H54 (cell line): ENCODE measurements at places on chromosomes 3 and 15.

GRCh38 chr3:29345516-29346300 is 64.8 kb downstream of the RBMS3 start:
- DNase-seq: no peak

GRCh38 chr3:60313231-60313798 is 937.9 kb downstream of the FHIT start:
- DNase-seq: no peak

DNA sequence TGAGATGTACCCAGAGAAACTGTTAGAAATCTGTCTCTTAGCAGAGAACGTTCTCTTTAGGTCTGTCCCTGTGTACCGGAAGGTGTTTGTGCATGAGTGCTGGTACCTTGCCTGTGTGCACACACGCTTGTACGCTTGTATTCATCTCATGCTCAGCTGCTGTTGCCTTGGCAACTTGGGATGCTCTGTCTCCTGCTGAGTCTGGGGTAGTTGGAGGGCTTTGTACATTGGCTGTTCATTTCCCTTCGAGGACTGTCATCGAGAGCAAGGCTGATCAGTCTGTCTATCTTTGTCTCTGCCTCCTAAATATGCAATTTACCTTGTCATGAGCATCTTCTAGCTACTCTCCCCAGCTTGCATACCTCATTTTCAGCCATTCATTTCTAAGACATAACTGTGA is 147.2 kb downstream of the SLCO3A1 start:
- no peak for DNase-seq

DNA sequence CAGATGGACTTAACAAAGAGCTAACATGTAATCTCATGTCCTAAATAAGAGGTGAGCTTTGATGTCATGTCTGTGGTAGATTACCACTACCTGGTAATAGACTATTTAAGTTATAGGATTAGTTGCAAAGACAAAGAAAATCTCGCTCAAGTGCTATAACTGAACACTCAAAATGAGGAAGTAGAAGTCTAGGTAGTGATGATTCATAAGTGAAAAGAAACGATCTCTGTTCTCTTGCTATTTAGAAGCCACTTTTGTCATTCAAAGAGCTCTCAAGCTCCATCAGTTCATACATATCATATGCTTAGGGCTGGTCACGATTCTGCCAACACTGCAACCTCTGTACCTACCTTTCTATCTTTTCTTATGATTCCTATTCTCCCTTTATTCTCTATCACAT is 110.9 kb downstream of the EDEM1 start:
- DNase-seq: no peak

DNA sequence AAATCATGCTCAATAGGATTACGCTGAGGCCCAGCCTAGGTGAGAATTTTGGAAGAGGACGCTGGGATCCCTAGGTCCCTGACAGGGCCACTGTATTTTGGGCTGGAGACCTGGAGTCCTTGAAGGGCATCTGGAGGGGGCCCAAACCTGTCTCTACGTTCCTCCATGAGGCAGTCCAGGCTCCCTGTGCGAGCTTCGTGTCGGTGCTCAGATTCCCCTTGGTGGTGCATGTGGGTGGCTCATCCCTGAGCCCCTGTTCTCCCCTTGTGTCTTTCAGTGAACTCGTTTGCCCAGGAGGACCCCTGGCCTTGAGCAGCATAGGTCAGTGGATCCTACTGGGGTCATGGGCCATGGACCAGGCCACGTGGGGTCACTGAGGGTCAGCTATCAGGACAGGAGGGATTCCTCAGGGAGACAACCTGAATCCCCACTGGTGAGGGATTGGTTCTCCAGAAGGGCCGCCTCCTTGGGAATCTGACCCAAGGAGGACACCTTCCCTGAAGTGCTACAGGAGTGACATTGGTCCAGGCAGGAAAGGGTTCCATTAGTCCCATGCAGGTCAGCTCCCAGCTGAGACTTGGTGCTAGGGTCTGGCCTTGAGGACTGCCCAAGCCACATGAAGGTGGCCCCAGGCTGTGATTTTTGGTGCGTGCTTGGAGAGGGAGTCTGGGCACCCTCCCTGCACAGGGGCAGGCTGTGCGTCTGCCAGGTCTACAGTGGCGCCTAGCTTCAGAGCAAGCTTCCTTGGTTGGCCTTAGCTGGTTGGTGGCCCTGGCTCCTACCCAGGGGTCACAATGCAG is 229.8 kb downstream of the SNRPN start:
- no peak for DNase-seq

DNA sequence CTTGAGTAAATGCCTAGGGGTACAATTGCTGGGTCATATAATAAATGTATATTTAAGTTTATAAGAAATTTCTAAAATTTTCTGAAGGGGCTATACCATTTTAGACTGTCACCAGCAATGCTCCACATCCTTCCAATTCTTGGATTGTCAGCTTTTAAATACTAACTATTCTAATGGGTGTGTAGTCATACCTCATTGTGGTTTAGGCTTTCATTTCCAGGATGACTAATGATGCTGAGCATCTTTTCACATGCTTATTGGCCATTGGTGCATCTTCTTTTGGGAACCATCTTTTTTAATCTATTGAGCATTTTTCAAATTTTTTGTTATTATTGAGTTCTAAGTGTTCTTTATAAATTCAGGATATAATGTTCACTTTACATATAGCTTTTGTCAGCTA is 52.5 kb upstream of the CORO2B start:
- no peak for DNase-seq
